Fibroblast of lung (primary cell): ENCODE measurements at places on chromosomes 3 and 15. TPM values are rescaled to one million over a fixed set of nuclear protein-coding genes. Genes with fewer than 3 reads are reported as not detected.

The EIF4E3 gene
- total RNA-seq = 1.8 and 2.6 TPM in 2 replicates

The KCNMB3 gene
- 0.77 and 1.5 TPM in 2 replicates for total RNA-seq

The CLDN16 gene
- total RNA-seq = under 0.01 and 0.33 TPM in 2 replicates

The ZNF770 gene
- total RNA-seq = 43.4 and 44.6 TPM in 2 replicates

- DNase-seq = no peak
Measured at GRCh38 chr3:89264037-89264560, 156.7 kb downstream of the EPHA3 start.

DNA sequence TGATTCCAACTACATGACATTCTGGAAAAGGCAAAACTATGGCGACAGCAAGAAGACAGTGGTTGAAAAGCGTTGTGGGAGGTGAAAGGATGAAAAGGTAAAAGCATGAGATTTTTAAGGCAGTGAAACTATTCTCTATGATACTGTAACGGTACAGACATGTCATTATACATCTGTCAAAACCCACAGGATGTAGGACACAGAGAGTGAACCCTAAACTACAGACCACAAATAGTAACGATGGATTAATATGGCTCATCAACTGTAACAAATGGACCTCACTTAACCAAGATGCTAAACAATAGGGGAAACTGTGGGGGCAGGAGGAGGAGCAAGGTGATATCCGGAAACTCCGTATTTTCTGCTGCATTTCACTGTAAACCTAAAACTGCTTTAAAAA lies 39.1 kb downstream of the MYO9A start:
- no peak for DNase-seq
